Progenitor cell of endocrine pancreas (in vitro differentiated cells): ENCODE measurements at places on chromosomes 5 and 9. TPM values are rescaled to one million over a fixed set of nuclear protein-coding genes. Genes with fewer than 3 reads are reported as not detected.

Gene CAMK2A
- total RNA-seq, result not detected in 2 replicates

Gene ADGRD2
- not detected in 2 replicates for total RNA-seq

Gene ANXA1
- 1.1 and 3.1 TPM in 2 replicates for total RNA-seq

Gene IL3
- not detected in 2 replicates for total RNA-seq

Gene PAEP
- total RNA-seq, result not detected in 2 replicates

Gene YTHDC2
- 37.3 and 41.2 TPM in 2 replicates for total RNA-seq

Gene CDKN2B-AS1
- total RNA-seq, result not detected in 2 replicates

Gene ENHO
- total RNA-seq, result 4.0 and 4.5 TPM in 2 replicates

Gene FKBP15
- total RNA-seq, result 26.9 and 29.3 TPM in 2 replicates

Gene GTF3C4
- total RNA-seq, result 26.8 TPM in 2 replicates

DNA sequence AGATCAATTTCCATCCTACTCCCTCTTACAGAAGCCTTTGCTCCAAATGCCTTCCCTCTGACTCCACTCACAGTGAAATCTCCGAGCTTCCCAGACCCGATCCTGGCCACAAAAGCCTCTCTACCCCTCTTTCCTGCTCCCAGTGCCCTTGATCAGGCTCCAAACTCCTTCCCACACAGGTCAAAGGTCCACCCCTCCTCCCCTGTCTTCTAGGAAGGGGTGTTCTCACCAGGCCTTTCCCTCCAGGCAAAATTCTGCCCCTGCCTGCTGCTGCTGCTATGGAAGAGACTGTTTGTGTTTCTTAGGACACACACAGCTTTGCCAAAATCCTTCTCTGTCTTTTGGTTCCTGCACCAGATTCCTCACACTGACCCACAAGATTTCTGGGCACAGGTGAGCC lies 85.8 kb upstream of the ALDH1A1 start:
- DNase-seq, result no peak

- no peak for DNase-seq
Measured at GRCh38 chr5:154977409-154977808, 36.1 kb upstream of the KIF4B start.

DNA sequence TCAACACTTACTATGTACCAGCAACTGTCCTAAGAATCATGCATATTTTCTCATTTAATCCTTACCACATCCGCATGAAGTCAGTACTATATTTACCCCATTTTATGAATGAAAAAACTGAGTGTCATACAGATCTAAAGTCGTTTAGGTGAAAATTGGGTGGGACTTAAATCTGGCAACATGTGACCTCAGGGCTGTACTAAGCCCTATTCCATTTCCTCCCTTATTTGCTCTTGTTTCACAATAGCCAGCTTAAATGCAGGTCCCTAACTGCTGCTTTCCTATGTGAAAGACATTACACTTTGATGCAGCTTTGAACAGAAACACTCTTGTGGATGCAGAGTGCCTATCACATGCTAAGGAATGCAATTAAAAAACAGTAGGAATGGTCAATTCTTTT lies 2.5 kb upstream of the RAB14 start:
- DNase-seq, result no peak

DNA sequence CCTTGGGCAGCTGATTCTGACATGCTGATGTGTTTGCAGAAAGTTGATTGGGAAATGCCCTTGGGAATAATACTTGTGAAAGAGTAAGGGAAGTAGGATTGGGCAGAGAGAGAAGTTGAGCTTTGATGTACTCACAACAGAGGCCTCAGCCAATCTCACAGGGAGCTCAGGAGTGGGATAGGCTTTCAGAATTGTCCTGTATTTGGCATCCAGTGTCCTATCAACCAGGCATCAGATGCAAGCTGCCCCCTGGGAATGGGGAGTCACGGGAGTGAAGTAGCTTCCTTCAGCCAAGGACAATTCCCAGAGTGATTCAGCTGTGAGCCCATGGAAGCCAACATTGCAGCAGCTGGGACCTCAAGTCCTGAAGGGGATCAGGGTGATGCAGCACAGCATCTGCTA lies 39.6 kb downstream of the DMAC1 start:
- DNase-seq, result no peak

DNA sequence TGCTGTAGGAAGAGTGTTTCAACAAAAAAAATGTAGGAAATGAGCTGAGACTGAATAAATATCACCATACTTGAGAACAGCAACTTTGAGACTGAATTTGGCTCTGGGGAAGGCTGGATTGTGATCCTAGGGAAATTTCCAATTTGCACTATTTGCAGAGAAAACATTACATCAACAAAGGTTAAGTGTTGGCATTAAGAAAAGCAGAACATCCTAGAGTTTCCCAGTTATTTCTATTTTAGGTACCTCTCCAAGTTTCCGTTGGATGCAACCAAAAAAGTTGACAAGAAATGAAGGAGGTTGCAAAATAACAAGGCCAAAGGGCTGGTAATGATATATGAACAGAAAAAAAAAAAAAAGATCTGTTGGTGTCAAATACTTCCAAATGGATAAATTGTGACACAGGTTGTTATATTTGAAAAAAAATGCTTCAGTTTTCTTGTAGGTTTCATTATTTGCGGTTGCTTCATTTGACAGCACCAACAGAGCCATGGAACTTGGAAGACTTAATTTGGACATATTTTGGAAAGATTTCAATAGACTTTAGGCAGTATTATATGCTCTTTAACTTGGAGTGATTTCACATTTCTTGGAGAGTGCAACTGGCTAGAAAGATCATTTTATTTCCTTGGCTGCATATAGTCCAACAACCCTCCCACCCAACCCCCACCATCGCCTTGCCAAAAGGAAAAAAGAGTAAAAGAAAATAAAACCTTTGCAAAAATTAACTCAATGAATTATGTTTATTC lies 230.8 kb downstream of the ZNF608 start:
- DNase-seq, result no peak

DNA sequence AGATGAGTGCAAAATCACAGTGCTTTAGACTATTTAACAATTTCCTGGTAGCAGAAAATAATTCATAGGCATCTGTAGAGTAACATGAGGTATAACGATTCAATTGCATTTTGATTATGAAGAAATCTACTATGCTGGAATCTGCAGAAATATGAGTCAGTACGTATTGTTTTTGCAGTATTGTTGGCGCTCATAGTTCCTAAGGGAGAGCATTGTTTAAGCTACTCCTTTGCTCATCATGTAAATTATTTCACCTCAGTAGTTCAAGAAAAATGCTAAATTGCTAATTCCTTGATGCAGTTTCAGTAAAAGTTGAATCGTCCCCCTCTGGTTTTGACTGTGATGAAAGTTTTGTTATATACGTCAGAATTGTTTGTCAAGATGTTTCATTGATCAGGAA lies 458.4 kb downstream of the HINT1 start:
- DNase-seq, result no peak

GRCh38 chr9:75418518-75418917 lies 330.2 kb downstream of the OSTF1 start:
- no peak for DNase-seq

GRCh38 chr9:133635098-133635497 lies 1.1 kb upstream of the DBH start:
- DNase-seq, result no peak

GRCh38 chr5:39284552-39284951 lies 65.2 kb upstream of the FYB1 start:
- DNase-seq, result no peak

- DNase-seq, result no peak
Measured at GRCh38 chr9:14061936-14062585, 251.9 kb downstream of the NFIB start.

GRCh38 chr9:26057050-26057449 lies 378.8 kb upstream of the TUSC1 start:
- no peak for DNase-seq

GRCh38 chr5:153658606-153659005 lies 168.1 kb downstream of the GRIA1 start:
- no peak for DNase-seq

DNA sequence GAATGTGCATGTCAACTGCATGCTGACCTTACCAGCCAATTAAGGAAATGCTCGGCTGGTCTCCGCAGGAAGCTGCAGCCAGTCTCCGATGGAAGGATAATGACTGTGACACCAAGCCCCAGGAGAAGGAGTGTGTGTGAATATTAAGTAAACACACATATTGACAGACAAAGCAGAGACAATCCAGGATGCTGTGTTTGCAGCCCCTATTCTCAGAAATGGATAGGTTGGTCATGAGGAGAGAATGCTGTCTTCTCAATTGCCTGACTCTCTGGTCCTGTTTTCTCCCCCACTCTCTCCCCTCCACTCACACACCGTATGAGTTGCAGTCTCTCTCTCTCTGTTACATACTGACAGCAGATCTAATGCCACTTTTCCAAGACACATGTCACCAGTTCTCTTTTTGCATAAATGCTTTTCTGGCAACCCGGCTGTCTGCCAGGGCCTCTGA lies 85.7 kb downstream of the EPB41L4A start:
- DNase-seq, result no peak

DNA sequence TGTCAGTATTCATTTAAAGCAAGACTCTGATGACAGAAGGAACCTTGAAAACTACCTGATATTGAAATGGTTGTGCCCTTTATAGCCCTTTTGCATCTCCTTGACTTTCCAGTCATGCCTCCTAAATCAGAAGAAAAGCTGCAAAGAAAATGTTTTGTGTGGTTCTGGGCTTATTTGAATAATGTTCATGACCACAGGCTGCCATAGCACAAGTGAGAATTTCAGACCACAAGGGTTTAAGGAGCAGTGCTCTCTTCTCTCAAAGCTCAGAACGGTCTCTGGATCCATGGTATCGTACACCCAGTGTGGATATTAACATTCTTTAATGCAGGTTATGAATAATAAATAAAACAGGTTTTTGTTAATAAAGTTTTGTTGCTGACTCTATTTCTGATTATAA lies 54.2 kb downstream of the GPR107 start:
- no peak for DNase-seq

GRCh38 chr9:2771661-2772060 lies 54.4 kb downstream of the KCNV2 start:
- DNase-seq, result no peak

GRCh38 chr9:108851138-108851537 lies 4.6 kb downstream of the ACTL7B start:
- DNase-seq, result no peak

GRCh38 chr5:115298811-115299210 lies 2.4 kb upstream of the CCDC112 start:
- DNase-seq, result no peak

DNA sequence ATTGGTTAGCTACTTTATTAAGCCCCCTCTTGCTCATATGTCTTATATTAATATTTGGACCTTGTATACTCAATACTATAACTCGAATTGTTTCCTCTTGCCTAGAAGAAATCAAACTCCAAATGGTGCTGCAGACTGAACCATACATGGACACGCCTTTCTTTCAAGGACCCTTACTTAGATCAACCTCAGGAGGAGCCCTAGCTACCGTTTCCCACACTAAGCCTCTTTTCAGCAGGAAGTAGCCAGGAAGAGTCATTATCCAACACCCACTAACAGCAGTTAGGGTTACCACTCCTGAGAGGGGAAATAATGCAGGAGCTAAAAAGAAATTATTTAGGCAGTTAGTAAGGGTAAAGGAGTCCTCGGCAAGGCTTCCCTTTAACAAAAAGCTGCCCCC lies 243.8 kb upstream of the PUM3 start:
- no peak for DNase-seq

- DNase-seq, result no peak
Measured at GRCh38 chr9:133205996-133206931, 2.8 kb downstream of the OBP2B start.

DNA sequence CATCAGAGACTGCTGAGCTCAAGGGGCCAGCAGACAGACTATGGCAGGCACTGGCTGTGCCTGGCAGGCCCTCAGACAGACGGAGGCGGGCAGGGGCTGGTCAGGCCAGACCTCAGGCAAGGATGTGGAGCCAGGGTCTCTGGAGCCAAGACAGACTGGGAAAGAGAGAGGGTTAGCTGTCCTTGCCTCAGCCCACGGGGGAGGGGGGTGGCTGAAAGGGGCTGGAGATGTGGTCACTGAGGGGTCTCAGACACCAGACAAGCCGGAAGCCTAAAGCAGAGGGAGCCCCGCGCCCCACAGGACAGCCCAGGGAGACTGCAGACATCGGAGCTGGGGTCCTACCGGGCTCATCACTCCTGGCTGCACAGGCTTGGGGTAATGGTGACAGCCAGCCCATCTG lies 141.2 kb upstream of the FOXD4L5 start:
- no peak for DNase-seq

DNA sequence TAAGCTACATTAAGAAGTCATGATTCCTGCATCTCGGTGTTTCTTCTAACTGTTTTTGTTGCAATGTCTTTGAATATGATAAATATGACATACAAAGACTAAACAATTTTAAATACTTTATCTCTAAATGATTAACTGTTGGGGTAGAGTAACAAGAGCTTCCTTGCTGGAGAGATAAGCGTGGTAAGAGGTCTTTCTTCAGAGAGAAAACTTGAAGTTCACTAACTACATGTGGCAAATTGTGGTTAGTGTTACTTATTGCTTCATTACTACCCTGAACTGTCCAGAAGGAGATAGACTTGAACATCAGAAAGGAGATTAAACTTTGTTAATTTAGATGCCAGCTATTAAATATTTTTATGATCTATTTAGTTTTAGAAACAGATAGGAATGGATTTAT lies 7.0 kb upstream of the ARSB start:
- DNase-seq, result no peak

DNA sequence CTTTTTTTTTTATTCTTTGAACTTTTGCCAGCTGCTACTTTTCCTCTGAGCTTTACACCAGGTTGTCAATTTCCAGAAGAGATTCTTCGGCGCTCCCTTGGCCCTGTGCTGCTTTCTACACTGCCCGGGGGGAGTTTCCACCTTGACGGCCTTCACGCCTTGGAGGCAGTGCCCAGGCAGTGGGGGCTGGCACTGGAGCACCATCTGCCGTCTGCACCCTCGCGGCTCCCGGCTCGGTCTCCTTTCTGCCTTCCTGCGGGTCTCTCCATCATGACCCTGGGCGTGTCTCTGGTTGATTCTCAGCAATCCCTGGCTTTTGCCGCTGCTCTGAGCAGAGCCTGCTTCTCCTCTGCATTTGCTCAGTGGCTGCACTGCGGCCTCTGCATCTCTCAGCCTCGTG lies 2.9 kb downstream of the SLC6A18 start:
- DNase-seq, result no peak

DNA sequence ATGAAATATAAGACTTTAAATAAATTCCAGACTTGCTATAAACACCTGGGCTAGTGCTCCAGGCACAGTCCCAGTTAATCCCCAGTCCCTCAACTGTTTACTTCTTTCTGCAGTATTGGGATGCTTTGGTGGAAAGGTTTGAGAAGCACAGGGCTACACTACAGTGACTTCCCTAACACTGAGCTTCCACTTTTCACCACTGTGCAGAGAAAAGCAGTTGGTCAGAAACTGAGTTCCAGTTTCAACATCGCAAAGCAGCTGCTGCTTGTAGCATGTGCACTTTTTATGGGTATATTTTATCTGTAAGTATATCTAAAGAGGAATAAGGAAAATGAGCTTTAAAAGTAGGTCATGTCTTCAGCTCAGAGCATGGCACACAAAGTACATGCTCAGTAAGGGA lies 339.7 kb downstream of the NTRK2 start:
- DNase-seq, result no peak
